NT2/D1 (cell line): ENCODE measurements at places on chromosomes 12 and 14.

GRCh38 chr14:72920008-72920407, 6.3 kb upstream of the DCAF4 start:
- no peak for DNase-seq

DNA sequence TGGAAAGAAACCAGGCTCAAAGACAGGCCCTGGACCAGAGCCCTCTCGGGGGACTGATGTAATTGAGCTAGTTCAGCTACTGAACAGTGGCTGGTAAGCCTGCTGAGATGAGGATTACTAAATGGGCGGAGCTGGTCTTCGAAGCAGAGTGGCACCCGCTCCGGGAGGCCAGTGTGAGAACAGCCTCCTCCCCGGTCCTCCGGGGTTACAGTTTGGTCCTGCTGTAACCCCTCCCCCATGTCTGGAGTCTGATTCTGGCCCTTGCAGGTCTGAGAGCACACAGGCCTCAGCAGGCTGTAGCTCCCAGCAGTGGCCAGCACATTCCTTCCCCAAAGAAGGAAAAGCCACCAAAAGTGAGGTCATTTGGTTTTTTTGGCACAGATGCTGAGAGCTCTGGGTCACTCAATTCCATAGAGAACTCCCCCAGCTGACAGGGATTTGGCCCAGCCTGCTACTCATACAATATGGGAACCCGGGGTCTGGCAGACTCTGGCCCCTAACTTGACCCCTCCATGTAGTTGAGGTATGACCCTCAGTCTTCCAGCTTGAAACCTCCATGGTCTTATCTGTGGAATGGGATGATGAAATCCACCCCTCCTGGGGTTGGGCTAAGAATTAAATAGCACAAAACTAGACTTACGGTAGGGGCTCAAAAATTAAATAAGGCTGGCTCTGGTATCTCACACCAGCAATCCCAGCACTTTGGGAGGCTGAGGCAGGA, 39.0 kb downstream of the ACTN1 start:
- no peak for DNase-seq

- no peak for DNase-seq
These were observed 878.9 kb upstream of the SEL1L start for GRCh38 chr14:82412545-82412944.

DNA sequence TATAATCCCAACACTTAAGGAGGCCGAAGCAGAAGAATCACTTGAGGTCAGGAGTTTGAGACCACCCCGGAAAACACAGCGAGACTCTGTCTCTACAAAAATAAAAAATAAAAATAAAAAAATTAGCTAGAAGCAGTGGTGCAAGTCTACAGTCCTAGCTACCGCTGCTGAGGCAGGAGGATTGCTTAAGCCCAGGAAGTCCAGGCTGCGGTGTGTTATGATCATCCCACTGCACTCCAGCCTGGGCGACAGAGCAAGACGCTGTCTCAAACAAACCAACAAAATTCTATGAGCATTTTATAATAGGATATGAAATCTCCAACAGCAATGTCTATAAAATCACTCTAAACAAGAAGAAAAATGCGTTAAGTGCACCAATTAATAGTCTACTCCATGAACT, 75.3 kb downstream of the PPP1R12A start:
- no peak for DNase-seq

DNA sequence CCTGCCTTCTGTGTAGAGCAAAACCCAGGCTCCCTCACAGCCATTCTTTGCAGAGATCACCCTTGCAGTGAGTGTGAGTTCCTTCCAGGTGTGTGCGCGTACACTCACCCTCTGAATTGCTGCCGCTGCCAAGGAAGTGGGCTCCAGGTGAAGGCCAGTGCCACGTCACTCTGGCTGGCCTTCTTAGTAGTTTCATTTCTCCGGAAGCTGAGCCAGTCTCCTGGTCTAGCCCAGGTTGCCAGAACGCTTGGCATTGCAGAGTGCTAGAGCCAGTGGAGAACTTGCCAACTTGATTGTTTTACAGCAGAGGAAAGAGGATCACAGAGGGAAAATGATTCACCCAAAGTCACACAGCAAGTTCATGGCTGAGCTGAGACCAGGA, 11.0 kb downstream of the CBLN3 start:
- DNase-seq: no peak

DNA sequence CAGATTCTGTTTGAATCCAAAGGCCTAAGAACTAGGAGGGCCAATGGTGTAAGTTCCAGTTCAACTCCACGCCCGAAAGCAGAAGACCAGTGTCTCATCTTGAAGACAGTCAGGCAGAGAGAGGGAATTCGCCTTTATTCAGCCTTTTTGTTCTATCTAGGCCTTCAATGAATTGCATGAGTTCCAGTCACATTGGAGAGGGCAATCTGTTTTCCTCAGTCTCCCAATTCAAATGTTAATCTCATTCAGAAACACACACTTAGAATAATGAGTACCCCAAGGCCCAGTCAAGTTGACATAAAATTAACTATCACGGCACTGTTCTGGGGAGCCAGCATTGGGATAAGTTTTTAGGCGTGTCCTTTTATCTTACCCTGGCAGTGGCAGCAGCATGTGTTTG, 65.8 kb downstream of the C14orf39 start:
- peak; percentile 1 for DNase-seq

GRCh38 chr14:95037273-95037672, 120.1 kb downstream of the DICER1 start:
- DNase-seq: no peak

GRCh38 chr14:92470215-92470614, 43.4 kb upstream of the RIN3 start:
- no peak for DNase-seq

DNA sequence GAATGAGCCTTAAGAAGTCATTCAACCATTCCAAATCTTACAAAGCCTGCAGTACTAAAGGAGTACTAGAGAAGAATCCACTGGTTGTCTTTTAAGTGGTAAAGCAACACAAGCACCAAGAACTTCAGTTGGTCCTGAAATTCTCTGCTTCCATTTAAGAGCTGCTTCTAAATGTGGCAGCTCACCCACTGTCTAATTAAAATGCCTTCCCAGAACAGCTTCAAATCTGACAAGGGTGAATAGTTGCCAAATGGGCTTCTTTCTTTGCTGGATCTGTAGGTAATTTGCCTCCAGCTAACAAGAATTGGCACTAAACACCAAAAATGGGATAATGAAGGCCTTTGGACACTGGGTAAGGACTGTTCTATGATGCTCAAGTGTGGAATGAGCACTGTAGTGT, 72.2 kb upstream of the NAP1L1 start:
- DNase-seq: no peak

GRCh38 chr12:94488463-94488862, 28.8 kb upstream of the CEP83 start:
- DNase-seq: no peak

DNA sequence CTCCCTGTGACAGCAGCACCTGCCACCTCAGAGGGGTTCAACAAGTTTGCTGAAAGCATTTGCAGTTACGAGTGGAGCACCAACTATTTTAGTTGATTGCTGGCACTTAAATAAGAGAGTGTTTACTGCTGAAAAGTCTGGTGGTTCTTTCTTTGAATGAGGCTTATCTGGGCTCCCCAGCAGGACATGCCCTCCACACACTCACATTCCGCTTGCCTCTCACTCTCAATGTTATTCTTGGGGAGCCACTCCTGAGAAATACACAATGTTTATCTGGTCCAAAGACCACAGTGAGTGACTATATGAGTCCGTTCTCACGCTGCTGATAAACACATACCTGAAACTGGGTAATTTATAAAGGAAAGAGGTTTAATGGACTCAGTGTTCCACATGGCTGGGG, 31.9 kb downstream of the NT5DC3 start:
- DNase-seq: no peak

- no peak for DNase-seq
These were observed 76.3 kb downstream of the COX16 start for GRCh38 chr14:70283156-70283555.

DNA sequence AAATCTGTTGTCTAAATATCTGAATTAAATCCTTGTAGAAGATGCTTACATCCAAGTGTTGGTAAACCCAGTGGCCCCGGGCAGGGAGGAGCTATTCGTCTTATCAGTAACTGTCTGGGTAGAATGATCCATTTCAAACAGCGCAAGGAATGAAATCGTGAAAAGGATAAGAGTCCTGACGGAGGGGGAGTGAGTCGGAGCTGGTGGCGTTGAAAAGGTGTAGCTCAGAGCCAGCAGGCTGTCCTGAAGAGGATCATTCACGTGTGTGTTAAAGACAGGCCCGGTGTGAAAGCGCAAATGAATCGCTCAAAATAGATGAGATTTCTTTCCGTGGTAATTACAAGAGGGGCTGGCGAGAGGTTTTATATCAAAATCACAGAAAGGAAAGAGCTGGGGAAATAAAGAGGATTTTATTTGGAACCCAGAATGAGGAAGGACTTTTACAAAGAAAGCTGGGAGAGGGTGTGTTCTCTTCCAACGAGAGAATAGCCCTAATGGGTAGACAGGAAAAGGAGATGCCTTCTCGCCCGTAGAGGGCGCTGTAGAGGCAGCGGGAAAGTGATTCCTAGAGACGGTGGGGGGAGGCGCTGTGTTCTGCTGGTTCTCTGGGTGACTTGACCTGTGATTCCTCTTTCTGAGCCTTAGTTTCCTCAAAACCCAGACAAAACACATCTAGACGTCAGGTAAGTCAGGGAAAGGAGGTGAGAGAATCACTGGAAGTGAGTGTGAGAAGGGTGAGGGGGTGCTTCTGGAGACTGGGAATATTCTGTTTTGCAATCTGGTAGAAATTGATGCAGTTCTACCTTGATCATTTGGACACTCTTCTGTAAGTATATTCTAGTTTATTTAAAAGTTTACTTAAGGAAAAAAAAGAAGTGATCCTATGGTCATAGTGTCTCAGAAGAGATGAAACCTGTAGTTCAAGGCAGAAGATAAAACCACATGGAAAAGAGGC, 39.3 kb downstream of the SRRM4 start:
- peak; percentile 77 for DNase-seq

DNA sequence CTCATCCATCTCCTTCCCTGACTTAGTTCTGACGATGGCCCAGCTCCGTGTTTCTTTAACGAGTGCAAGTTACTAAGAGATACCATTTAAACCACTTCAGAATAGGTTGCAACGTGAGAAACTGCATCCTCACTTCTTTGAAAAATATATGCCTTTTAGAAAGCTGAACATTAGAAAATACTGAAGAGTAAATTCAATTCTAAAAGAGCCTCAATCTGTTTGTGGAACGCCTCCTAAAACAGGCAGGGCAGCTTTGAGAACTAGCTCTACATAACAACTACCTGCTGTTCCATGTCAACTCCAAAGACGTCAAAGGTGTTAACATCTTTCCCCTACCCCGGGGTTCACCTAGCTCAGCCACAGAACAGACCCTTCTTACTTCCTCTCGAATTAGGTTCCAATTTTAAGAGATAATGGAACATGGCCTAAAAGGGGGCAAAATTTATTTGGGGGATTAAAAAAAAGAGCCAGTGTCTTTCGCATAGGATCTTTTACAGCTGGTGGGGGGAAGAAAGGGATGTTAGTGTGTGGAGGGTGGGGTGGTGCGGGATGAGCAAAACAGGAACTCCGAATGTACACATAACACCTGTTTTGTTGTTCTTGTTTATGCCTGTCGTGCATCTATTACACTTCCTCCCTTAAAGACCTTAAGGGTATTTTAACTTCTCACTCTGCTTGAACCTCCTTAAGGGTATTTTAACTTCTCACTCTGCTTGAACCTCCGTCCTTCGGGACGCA, 3.3 kb downstream of the BHLHE41 start:
- no peak for DNase-seq

- DNase-seq: peak; percentile 16
These were observed 97.6 kb downstream of the WIF1 start for GRCh38 chr12:65023485-65023884.

GRCh38 chr12:51082561-51083125, 753 bp downstream of the CSRNP2 start:
- DNase-seq: peak; percentile 39

GRCh38 chr12:63995512-63995911, 151.0 kb downstream of the SRGAP1 start:
- no peak for DNase-seq

GRCh38 chr12:27498149-27498548, 25.9 kb upstream of the PPFIBP1 start:
- no peak for DNase-seq

DNA sequence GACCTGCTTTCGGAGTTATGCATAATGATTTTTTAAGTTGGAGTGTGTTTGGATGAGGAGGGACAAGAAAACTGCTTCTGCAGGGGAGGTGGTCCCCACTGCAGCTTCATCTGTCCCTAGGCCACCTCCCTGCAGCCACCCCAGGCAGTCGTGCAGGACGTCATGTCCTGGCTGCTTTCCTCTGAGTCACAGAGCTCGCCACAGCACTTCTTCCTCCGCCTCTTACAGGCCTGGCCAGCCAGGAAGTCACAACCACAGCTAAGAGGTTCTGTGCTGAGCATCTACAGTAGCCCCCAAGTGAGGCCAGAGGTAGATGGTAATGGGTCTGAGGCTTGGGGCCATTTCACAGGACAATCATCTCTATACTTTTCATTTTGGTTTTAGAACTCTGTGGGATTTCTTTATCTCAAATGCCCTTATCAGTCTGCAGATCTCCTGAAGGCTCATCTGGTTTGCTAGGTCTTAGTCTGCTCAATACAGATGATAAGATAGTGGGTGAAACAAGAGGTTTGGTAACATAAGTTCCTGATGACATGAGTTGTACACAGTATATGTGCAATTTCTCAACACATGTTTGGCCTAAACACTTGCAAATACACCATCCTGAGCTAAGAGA, 106.4 kb downstream of the ARF6 start:
- DNase-seq: no peak

DNA sequence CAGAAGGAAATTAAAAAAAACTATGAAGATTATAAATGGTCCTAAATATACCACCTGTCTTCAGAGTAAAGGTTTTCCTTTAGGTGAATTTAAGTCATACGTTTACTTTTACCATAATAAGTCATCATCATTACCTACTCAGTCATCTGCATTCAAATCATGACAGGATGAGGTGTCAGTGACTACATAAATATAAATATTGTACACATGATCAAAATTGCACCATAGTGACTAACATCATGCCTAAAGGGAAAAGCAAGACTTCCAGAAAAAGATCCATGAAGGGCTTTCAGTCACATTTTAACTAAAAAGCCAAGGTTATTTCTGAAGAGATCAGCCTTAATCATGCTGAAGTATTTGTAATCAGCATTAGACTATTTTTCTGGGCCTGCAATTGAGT, 759.9 kb upstream of the FLRT2 start:
- no peak for DNase-seq

DNA sequence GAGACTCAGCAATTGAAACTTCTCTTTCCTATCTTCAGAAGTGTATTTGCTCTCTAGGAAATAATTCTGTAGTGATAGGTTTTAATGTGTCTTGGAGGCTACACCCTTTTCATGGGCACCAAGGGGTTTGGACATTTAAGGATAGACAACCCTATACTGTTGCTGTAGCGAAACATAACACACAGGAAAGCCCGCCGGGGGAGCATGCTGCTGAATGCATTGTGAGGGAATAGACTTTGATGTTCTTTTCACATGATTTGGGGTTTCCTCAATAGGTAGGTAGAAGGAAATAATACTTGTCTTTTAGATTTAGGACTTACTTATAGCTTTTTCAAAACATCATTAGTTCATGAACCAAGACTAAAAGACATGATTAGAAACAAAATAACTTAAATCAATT, 97.0 kb downstream of the PELI2 start:
- DNase-seq: no peak
